ENCODE measurements at places on chromosomes 13 and 19.
A peak's percentile ranks its signal among the peaks of the same experiment; 100 is the strongest.

DNA sequence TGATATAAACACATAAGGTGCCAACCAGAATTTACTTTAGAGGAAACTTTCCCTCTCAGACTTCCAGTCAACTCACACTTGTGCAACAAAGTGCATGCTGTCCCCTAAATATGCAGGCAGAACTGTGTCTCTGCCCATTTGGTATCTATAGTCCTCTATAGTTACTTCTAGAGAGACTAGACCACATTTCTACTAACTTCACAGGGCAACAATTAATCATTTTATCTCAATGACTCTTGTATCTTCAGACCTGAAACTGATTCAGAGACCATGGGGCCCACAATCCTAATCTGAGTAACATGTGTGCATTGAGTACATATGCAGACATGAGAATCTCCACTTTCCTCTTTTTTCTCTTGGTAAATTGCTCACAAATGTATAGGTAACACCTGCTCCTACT lies 158.1 kb downstream of the ZNF486 start:
- DNase-seq: no peak

DNA sequence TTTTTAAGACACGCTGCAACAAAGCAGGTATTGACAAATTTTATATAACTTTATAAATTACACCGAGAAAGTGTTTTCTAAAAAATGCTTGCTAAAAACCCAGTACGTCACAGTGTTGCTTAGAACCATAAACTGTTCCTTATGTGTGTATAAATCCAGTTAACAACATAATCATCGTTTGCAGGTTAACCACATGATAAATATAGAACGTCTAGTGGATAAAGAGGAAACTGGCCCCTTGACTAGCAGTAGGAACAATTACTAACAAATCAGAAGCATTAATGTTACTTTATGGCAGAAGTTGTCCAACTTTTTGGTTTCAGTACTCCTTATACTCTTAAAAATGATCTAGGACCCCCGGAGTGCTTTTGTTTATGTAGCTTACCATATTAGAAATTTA lies 1.2 kb downstream of the BRCA2 start:
- DNase-seq: no peak

DNA sequence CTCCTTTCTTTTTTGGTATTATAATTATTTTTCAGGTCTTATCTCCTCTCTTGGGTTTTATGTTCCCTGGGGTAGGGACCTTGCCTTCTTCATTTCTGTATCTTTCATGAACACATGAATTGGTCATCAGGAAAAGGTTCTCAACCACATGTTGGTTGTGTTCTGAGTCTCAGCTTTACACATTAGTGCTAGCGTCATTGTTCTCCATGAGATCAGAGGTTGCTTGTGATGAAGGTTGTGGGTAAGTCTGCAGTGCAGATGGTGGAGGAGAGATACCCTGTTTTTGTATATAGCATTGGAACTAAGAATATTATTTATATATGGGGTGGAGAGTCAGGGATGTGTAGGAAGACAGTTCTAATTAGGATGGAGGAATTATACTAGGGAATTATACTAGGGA lies 24.5 kb upstream of the CEACAM8 start:
- no peak for DNase-seq

GRCh38 chr19:44303320-44303719 lies 1.5 kb downstream of the ZNF235 start:
- no peak for DNase-seq

GRCh38 chr13:41995336-41995735 lies 34.4 kb upstream of the VWA8 start:
- DNase-seq: no peak

DNA sequence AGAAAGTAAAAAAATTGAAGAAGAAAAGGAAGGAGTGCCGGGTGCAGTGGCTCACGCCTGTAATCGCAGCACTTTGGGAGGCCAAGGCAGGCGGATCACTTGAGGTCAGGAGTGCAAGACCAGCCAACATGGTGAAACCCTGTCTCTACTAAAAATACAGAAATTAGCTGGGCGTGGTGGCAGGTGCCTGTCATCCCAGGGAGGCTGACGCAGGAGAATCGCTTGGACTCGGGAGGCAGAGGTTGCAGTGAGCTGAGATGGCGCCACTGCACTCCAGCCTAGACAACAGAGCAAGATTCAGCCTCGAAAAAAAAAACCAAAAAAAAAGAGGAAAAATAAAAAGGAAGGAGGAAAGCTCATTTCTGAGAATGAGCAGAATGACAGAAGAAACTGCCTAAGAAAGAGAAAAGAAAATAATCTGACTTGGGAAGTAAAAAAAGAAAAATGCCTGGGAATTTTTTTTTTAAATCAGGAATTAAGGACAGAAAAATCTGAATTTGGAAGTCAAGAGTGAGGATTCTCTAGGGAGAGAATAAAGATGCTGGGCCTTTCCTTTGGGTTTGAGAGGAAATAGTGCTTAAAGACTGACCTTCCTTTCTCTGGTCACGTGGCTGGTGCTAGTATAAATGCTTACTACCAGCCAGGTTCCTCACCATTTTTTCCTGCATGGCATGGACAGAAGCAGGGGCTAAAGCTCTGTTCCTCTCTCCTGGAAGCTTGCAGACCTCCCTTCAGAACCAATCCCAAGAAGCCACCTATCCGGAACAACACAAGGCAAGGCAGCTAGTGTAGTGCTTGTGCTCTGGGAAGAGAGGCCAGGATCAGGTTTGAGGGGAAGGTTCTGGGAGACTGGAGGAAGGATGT lies at the start of gene FFAR2:
TSS of gene FFAR2 (plus strand) at position 652 of the 864 bp plus-strand sequence. CDS start 1,458 bp downstream, outside the sequence.
- no peak for DNase-seq

DNA sequence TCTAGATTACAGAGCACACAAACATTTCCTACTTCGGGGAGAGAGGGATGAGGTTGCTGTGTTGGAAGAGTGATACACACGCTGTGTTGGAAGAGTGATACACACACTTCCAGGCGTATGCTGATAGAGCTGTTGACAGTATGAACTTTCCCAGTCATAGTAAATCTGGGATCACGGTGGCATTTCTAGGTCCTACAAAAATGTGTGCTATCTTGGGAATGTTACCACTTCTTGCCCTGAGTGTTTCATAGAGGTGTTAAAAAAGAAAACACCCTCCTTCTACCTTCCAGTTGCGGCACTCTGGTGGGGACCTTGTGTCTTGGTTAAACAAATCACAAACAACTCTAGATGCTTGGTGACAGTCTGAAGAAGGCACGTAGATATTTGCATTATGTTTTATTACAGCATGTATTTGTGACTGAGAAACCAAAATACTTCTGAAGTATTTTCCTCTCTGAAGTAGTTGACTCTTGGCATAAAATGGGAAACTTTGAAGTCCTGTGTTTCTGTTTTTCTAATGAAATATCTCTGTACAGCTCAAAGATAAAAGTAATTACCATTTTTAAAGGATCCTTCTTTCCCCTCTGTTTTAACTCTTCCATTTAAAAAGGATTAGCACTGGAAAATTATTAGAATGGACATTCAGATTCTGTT lies 52.5 kb downstream of the ARHGAP35 start:
- DNase-seq: no peak

- no peak for DNase-seq
Measured at GRCh38 chr13:112928020-112928971, 40.7 kb upstream of the MCF2L start.

DNA sequence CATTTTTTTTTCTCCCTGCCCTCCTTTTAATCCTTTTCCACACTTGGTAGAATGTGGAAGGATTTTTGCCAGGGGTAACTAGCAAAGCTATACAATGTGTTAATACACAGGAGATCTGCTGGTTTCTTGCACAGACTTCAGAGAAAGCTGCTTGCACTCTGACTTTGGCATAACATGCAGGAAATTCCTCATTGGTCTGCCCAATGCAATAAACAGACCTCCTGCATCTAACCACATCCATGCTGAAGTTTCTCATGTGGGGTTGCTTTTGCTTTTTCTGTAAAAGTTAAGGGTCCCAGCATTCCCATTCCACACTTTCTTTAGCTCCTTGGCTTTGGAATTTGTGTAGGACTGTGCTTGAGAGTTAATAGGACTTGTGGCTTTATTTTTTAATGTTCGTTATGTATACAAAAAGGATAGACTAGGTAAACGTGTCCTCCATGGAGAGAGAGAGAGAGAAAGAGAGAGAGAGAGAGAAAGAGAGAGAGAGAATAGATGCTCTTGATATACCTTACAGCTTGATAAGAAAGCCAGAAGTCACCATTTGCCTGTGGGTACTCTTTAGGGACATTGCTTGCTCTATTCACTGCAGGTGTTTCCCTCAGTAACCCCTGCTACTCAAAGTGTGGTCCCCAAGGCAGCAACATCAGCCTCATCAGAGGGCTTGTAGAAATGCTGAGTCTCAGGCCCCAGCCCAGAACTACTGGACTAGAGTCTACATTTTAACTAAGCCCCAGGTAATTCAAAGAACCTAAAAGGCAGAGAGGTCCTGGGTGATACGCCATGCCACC lies 170.5 kb downstream of the SHISA2 start:
- no peak for DNase-seq

GRCh38 chr13:101712026-101712348 lies 259.5 kb downstream of the ITGBL1 start:
- no peak for DNase-seq

DNA sequence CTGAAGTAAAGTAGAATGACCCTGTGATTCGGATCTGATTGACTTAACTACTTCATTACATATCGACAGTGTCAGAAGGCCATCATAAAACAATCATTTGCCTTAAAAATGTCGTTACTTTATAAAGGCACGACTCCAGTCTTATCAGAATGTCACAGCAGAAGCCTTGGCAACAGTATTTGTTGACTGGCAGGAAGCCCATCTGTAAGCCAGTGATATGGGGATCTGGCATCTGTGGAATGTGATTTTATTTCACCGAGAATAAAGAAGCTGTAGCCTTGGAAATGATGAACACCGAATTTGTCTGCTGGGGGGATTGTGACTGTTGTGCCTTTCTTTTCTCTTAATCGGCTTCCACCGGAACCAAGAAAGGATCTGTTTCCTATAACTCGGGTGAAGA lies 362.5 kb downstream of the TDRD3 start:
- no peak for DNase-seq

DNA sequence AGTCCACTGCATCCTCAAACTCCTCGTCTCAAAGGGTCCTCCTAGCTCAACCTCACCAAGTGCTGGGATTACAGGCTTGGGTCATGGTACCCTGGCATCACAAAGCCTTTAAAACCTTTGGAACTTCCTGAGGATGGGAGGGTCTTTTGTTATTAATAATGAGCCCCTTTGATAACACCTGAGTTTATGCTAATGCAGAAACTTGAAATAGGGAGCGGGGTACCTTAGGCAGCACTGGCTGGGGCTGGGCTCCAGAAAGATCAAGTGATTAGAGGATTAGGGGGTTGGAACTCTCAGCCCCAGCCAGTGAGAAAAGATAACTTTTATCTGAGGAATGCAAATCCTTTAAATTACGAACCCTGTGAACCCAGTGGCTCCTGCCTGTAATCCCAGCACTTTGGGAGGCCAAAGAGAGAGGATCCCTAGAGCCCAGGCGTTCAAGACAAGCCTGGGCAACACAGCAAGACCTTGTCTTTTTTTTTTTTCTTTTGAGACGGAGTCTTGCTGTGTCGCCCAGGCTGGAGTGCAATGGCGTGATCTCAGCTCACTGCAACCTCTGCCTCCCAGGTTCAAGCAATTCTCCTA lies 9.3 kb upstream of the PSPC1 start:
- no peak for DNase-seq

GRCh38 chr13:46864941-46865340 lies 31.9 kb downstream of the HTR2A start:
- DNase-seq: no peak

- no peak for DNase-seq
Measured at GRCh38 chr13:109743706-109744453, 42.5 kb downstream of the IRS2 start.

- DNase-seq: no peak
Measured at GRCh38 chr13:41008349-41008980, 10.7 kb downstream of the ELF1 start.

- peak; percentile 74 for DNase-seq
Measured at GRCh38 chr13:43783820-43784219, 3.0 kb downstream of the ENOX1 start.

DNA sequence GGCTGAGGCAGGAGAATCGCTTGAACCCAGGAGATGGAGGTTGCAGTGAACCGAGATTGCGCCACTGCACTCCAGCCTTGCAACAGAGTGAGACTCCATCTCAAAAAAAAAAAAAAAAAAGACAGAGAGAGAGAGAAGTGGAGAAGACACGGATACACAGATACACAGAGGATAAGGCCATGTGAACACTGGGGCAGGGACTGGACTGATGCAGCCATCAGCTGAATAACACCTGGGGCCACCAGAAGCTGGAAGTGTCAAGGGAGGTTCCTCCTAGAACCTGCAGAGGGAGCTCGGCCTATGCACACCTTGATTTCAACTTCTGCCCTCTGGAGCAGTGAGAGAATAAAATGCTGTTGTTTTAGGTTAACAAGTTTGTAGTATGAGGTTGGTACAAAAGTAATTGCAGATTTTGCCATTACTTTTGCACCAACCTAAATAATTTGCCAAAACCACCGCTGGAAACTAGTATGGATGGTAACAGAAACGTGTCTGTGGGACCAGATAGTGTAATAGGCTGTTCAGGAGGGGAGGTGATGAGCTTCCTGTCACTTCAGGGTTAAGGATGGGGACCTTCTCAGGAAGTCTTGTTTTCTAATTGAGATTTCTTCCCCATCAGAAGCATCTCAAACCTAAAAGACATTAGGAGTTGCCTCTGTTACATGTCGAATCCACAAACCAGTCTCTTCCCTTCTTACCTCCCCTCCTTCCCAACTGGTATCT lies 36.4 kb upstream of the IGSF23 start:
- DNase-seq: no peak

DNA sequence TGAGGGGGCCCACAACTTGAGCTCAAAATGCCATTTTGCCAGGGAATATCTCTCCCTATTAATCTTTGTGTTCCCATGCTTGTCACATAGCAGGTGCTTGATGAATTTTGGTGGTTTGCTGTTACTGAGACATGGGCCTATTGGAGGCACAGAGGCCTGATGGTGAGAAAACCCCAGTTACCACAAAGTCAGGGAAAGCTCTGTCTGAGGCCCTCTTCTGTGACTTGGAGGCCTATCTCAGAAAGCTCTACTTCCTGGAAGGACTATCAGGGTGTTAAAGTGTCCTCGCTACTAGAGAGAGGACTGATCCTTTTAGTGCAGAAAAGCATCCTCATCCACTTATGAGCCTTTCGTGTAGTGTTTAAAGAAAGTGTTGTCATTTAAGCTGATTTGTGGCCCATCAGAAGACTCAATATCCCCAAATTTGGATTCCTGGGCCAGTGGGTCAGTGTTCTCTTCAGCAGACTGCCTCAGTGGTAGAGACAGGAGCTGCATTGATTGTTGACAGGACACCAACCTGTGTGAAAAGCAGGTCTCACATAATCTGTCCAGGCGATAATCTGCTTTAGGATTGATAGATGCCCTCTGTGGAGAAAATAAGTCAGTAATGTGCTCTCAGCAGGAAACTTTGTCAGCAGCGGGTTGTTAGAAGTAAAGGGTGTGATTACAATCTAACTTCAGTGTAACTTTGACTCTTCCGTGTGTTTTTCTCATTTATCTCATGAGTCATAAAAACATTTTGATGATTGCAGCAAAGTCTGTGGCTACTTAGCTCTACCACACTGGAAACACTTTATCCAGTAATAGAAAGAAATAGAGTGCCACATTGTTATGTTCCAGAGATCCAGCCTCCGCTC lies 121.0 kb downstream of the AKAP11 start:
- DNase-seq: no peak

GRCh38 chr13:110779022-110779421 lies 65.5 kb downstream of the ING1 start:
- no peak for DNase-seq

GRCh38 chr13:46578590-46578975 lies 25.6 kb downstream of the LRCH1 start:
- no peak for DNase-seq
